ENCODE measurements at places on chromosomes 16 and 17.

- no peak for DNase-seq
Observed at GRCh38 chr17:45782889-45783592, 1.1 kb upstream of the CRHR1 start.

GRCh38 chr17:40550608-40551007 lies 14.7 kb downstream of the CCR7 start:
- no peak for DNase-seq

- DNase-seq = no peak
Observed at GRCh38 chr16:85984947-85985451, 86.0 kb downstream of the IRF8 start.

DNA sequence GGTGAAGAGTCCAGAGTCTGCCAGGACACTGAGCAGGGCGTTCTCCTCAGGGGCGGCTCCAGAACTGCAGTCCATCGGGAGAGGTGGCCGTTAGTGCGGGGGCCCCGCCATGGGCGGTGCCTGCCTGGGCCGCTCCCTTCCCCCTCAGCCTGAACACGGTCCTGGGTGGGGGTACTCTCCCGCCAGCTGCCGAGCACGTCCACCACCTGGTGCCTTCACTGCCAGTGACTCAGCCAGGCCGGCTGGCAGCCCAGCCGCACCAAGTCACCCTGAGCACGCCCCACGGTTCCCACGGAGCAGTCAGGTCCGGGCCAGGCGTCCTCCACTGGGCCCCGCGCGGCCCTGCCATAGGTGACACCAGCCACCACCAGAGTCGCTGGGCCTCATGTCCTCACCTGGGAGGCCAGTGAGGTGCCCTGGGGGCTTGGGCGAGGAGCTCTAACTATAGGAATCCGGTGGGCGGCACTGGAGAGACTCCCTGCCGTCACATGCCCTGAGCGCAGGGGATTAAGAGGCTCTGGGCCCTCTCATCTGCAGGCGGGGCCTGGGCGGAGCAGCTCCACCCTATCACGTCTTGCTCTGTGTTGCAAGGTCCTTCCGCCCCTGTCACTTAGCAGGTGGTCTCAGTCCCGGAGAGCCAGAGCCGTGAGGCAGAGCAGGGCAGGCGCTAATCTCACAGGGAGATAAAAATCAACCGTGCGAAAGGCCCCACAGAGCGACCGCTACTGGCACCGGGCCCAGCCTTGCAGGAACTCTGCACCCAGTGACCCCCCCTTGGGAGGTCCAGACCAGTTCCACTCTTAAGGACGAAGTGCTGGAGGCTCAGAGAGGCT lies 14.3 kb downstream of the PIEZO1 start:
- no peak for DNase-seq

DNA sequence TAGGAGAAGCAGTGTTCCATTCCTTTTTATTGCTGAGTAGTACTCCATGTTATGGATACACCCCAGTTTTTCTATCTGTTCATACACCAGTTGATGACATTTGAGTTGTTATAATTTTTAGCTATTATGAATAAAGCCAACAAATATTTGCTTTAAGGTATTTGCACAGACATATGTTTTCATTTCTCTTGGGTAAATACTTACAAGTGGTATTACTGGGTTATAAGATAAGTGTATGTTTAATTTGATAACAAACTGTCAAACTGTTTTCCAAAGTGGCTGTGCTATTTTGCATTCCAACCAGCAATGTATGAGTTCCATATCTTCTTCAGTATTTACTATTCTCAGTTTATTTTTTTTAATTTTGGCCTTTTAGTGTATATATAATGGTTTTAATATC lies 27.7 kb upstream of the GFOD2 start:
- DNase-seq = no peak

- DNase-seq = no peak
Observed at GRCh38 chr17:57453841-57454425, 197.6 kb downstream of the MSI2 start.

GRCh38 chr17:52546990-52547389 lies 388.5 kb upstream of the CA10 start:
- no peak for DNase-seq

- DNase-seq = no peak
Observed at GRCh38 chr17:77594416-77595209, 363.9 kb upstream of the TNRC6C start.

GRCh38 chr16:58276346-58276951 lies 18.4 kb downstream of the PRSS54 start:
- no peak for DNase-seq

GRCh38 chr17:2218426-2218825 lies 85.2 kb downstream of the SMG6 start:
- DNase-seq = no peak

GRCh38 chr17:80899402-80900268 lies 92.0 kb upstream of the CHMP6 start:
- DNase-seq = no peak

- DNase-seq = peak; percentile 96
Observed at GRCh38 chr17:915538-916201, 63.9 kb downstream of the NXN start.

DNA sequence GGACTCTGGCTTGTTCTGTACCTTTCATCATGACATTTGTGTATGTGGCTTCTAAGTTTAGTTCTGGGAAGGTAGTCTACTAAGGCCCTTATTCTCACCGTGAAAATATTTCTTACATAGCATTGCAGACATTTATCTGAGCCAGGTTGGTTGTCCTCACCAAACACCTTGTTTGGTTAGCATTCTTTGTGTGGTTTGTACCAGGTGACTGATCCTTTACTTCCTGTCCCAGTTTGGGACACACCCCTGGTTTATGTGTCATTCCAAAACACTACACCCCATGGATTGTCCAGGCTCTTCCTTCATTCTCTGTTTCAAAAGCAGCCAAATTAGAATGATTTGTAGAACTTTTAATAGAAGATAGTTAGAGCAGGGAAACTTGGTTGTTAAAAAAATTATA lies 23.2 kb upstream of the DUSP14 start:
- no peak for DNase-seq

DNA sequence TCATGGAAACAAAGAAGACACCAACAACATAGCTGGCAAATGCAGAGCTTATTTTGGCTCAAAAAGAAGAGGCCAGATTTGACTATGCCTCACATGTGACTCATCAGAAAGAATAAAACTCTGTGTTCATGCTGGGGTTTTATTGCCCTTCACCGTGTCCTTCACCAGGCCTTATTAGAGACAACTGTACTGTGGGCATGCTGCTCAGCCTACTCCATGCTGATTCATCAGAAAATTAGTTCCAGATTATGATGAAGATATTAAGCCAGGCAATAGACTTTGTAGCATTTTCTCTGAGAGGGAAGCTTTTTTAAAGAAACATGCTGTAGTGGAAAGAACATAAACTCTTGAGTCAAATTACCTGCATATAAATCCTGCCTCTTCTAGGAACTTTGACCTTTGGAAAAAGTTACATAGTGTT lies 89.8 kb downstream of the CYB561 start:
- DNase-seq = peak; percentile 90

DNA sequence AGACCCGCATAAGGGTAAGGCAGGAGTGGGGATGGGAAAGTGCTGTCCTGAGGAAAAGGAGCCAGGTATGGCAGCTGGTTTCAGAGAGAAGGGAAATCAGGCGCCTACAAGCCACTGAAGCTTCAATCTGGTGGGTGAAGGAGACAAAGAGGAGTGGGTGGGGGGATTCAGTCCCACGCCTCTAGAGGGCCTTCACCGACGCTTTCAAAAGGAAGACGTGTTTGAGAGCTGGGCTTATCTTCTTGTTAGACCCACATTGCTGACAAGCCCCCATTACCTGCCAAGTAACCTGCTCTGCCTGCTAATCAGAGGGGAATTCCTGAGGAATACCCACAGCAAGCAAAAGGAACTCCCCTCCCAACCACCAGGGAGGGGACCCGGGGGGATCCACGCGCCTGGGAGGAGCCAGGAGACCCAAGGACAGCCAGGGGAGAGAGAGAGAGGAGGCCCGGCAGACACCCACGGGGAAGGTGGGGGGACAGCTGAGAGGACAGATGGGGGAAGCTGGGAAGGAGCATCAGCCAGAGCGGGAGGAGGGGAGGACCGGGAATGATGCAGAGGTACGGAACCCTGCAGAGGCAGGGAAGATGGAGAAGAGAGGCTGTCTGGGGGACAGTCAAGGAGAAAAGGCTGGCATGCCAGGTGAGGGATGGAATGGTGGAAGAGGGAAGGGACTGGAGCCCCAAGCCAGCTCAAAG lies 1.0 kb downstream of the MTMR4 start:
- no peak for DNase-seq

DNA sequence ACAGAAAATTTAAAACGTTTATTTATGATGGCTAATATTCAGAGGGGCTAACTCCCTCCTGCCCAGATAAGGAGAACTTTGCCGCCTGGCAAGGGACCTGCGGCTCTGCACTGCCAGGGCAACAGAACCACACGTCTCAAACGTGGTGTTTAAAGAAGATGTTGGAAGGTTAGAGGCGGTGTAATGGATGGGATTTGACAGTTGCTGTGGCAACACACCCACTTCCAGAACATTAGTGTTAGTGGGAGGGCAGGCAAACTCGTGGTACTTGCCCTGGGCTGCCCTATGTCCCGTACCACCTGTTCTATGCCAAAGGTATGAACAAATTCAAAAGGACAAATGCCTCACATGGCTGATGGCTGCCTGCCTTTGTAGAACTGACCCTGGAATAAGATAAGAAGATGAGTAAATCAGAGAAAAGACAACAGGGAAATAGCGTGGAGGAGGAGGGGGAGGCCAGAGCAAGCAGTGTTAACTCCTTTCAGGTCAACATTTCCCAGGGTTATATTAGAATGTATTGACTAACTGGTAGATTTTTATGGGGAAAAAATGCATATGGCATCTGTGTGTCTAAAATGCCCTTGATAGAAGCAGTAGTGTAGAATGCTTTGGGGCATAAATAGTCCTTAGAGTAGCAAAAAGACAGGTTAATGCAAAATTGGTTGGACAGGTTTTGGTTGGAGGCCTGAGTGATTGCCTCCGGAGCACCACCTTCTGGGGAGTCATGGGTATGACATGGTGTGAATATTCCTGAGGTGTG lies 30.8 kb downstream of the HLF start:
- peak; percentile 55 for DNase-seq

- DNase-seq = no peak
Observed at GRCh38 chr16:62036101-62036801, at the start of gene CDH8. TSS of gene CDH8 (minus strand) at chr16:62036438. CDS start at chr16:62021403, 15,035 bp downstream.

GRCh38 chr17:70780031-70780430 lies 610.7 kb downstream of the KCNJ2 start:
- no peak for DNase-seq

DNA sequence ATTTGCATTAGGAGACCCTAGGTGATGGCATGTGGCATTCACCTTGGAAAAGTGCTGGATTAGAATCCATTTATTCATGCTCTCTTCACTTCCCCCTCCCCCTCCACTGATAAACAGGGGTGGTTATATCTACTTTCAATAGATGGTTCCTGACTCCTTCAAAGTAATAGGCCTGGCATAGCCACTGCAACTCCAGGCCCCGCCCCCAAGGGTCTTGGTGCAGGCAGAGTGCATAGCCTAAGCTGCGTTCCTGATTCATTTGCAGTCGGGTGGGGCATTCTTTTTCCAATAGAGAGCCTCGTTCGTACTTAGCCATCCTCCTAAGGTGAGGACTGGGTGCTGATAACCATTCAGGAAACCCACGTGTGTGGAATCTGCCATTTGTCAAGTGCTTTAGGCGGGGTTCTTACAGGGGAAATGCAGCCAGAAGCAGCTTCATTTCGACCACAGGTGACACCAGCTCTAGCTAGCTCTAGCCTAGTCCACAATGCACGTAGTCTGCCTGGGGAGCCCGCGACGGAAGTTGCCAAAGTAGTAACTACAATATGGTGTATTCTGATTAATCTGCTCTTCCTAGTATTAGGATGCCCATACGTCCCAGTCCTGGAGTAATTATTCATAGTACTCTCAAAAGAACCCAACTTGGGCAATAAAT lies 11.1 kb downstream of the UBE2O start:
- DNase-seq = no peak

DNA sequence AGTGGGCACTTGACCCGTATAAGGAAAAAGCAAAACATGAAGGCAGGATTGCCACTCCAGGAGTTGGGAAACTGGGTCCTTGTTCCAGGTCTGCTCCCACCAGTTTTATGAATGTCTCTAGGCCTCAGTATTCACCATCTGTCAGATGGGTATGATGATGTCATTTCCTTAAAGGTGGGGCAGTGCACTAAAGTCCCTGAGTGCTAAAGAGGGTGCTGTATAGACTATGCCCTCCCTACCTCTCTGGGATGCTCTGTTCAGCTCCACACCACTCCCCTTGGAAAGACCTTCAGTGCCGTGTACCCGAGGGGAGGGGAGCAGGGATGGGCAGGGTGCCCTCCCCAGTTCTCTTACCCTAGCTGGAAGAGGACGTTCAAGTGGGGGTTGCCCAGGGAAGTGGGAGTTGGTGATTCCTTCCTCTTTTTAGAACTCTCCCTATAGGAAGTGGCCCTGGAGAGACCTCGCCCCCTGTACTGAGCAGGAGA lies 2.2 kb downstream of the LASP1 start:
- DNase-seq = no peak

- no peak for DNase-seq
Observed at GRCh38 chr16:87123356-87124001, 193.7 kb downstream of the C16orf95 start.

- DNase-seq = no peak
Observed at GRCh38 chr16:75073545-75074303, 42.9 kb downstream of the LDHD start.

DNA sequence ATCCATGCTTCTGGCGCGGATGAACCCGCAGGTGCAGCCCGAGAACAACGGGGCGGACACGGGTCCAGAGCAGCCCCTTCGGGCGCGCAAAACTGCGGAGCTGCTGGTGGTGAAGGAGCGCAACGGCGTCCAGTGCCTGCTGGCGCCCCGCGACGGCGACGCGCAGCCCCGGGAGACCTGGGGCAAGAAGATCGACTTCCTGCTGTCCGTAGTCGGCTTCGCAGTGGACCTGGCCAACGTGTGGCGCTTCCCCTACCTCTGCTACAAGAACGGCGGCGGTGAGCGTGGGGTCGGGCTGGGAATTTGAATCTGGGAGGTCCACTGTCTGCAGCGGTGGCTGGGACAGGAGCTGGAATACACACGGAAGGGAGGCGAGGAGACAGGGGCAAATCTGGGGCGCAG lies 904 bp downstream of the SLC6A2 start:
- DNase-seq = no peak

DNA sequence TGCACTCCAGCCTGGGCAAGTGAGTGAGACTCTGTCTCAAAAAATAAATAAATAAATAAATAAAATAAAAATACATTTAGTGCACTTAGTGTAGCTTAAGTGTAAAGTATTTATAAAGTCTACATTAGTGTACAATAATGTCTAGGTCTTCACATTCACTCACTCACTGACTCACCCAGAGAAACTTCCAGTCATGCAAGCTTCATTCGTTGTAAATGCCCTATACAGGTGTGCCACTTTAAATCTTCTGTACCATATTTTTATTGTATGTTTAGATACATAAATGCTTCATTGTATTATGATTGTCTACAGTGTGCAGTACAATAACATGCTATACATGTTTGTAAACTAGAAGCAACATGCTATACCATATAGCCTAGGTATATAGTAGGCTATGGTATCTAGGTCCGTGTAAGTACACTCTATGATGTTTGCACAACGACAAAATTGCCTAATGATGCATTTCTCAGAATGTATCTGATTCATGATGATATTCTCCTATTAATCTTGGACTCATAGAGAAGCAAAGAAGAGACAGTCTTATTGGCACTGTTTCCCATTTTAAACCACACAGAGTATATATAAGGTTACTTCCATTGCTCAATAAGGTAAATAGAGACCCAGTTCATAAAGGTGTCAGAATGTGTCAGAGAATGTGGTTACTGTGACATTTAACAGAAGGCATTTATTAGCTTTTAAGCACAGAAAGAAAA lies 1314.9 kb downstream of the CDH11 start:
- DNase-seq = no peak

Measured in dermis microvascular lymphatic vessel endothelial cell (primary cell).